Motor neuron (in vitro differentiated cells): ENCODE measurements at places on chromosomes 6 and 20.

DNA sequence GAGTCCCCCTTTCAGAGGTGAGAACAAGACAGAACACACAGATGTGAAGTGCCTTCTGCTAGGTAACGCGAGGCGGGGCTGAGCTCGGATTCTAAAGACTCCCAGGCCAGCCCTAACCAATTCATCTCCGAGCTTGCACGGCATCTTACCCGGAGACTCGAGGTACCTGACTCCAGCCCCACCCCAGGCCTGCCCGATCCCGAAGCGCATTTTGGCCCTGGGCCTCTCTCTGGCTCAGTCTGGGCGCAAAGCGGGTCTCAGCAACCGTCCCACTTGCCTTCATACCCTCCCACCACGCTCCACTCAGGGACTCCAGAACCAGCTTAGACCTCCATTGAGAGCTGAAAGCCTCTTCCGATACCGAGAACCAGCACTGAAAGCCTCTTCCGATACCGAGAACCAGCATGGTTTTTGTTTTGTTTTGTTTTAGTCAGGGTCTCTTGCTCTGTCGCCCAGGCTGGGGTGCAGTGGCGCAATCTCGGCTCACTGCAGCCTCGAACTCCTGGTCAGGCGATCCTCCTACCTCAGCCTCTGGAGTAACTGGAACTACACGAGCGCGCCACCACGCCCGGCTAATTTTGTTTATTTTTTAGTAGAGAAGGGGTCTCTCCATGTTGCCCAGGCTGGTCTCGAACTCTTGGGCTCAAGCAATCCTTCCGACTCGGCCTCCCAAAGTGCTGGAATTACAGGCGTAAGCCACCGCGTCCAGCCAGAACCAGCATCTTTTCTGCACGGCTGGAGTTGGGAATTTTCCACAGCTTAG is 557 bp upstream of the DYNLRB1 start:
- no peak for ATAC-seq

DNA sequence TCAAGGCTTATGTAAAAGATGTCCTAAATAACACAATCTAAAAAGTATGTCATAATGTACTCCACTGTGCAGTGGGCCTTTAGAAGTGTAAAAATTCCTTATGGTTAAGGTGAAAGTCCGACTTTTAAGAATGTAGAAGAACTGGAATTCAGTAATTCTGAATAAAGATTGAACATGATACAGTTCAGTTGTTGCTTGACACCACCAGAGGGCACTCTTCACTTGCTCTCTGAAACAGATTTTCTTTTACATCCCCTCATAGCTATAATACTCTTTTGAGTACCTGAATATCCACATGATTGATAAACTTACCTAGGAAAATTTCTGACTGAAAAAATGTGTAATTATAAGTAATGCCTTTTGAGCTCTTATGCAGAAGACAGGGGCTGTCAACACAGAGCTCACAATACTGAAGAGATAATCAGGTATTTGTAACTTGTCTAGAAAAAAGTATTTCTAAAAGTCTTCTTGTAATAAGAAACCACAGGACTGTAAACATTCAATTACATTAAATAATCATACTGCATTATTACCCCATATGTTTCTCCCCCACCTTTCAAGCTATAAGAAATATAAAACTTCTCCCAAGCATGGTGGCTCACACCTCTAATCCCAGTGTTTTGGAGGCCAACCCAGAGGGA is 92.1 kb downstream of the POPDC3 start:
- ATAC-seq: peak; percentile 77

DNA sequence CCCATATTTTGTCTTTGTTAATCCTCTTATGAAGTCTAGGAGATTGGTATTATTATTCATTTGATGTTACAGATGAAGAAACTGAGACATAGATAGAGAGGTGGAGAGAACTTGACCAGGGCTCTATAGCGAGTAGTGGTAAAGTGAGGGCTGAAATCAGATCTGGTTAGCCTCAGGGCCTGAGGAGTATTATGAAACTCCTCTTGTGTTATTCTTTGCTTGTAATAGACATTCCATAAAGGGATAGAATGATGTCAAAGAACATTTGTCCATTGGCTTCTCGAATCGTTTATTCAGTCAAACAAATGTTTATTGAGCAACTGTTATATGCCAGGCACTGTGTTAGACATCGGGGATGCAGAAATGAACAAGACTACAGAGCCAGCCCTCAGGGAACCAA is at the start of gene IL22RA2:
TSS of gene IL22RA2 (minus strand) at position 144 of the 400 bp plus-strand sequence. CDS start 11,895 bp downstream, outside the sequence.
- no peak for ATAC-seq

DNA sequence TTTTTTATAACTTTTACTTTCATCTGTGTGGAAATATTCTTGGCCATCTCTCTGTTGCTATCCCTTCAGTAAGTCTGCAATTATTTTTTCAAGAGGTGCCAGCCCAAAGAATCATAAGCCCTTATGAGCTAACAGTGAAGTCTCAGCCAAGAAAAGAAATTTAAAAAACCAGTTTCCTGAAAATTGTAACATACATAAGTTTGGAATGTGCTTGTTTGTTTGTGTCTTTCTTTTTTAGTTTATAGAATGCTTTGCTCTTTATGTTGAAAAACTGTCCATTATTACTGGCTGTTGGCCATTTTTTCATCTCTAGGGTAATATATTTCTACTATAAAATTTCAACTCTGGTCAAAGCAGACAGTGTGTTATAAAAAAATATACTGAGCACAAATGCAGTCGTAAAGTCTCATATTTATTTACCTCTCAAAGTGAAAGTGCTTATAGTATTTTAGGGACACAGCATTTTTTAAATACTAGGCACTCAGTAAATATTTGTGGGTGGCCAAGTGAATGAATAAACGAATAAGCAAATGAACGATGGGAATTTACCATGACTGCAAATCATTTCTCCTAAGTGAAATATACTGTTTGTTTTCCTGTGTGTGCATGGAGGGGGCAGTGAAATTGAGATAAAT is 659.7 kb downstream of the KIF16B start:
- no peak for ATAC-seq

GRCh38 chr20:10673176-10673841 is 490 bp downstream of the JAG1 start:
- ATAC-seq: no peak

DNA sequence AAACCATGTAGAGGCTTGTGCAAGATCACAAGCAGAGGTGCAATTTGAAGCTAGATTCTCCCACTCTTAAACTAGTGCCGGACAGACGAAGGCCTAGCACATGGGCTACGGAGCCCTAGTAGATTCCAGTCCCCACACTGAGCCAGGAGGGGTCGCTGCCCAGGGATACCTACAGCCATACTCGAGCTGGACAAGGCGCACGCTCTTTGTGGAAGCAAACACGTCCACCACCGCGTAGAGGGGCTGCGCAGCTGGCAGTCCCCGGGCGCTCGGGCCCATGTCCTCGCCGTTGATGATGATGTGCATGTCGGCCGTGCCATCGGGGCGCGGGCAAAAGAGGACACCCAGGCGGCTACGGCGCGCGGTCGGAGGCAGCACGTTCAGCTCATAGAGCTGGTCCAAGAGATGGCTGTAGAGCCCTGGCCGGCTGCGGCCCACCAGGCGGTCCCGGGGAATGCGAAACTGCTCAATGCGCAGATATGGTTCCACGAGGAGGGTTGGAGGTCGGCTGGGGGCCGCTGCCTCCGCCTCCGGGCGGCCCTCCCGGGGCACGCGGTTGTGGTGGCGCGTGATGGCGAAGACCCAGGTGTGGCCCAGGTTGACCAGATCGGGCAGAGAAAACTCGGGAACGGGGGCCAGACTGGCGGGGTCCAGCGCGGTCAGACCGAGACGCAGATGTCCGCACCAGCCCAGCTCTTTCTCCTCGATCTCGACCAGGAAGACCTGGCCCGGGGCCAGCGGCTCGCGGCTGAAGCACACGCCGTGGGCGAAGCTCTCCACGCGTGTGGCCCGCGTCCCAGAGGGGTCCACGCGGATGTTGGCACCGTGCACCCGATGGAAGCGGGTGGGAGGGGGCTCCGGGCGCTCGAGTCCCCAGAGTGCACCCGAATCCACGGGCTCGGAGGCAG is 677 bp downstream of the NEURL2 start:
- ATAC-seq: peak; percentile 77

DNA sequence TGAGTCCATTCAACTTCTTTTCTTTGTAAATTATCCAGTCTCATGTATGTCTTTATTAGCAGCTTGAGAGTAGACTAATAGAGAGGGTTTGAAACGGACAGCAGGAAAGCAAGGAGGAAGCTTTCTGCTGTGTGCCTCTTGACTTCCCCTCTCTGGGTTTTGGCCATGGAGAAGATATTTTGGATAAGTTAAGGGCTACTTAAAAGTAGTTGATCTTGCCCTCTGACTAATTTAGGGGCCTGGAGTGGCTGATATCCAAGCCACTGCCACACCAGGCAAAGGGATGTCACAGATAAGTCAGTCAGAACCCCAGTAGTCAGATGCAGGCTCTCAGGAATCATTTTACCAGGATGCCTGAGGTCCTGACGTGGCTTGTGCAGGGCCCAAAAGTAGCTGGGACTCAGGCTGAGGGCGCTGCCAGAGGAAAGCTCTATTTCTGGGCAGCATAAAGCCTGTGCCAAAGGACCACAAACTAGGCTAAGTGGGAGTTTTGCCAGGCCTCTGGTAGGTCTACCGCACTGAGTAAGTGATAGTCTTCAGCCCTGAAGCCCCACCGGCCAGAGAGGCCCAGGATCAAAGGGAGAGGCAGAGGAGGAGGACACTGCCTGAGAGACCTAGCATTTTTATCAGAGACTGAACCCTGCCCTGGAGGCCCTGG is 41.6 kb upstream of the IYD start:
- ATAC-seq: no peak

DNA sequence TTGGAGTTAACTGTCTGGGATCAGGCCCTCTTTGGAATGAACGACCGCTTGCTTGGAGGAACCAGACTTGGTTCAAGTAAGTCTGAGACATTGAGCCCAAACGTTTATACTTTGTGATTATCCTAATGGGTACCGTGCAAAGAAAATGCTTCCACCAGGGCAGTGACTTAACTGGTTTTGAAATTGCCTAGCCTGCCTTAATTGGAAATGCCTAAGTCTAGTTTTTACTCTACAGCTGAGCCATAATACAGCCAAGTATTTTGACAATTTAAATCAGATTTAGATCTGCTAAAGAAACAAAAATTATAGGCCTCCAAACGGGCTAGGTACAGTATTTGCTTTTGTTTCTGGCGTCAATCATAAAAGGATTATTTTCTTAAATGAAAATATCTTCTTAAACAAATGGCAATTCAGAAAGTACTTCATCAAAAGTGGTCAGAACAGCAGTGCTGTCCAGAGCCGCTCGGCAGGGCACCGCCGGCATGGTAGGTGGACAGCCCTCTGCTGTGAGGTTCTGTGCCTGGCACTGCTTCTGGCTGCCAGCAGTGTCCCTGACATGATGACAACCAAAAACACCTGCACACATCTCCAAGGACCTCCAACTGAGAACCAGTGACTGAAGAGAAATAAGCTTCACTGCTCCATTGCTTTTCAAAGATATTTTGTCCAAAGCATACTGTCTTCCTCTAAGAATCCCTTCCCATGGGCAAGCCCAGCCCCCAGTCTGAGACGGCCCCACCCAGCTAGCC is 55.6 kb downstream of the EZR start:
- ATAC-seq: no peak

- ATAC-seq: peak; percentile 98
Measured at GRCh38 chr20:17747431-17747846, 47.7 kb downstream of the BANF2 start.

DNA sequence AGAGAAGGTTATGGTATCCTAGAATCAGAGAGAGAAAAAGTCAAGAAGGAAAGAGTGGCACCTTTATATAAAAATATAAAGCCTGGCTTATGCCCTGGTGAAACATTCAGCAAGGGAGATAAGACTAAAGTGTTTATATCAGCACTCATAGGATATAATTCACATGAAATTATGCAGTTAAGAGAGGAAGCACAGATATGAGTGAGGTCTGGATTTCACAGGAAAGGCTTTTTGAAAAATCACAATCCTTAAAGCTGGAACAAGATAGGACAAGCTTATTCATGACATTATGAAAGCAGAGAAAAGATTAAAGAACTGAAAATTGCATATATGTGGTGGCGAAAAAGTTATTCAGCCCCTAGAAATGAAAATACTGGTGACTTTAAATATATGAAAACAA is 181.2 kb upstream of the FLRT3 start:
- no peak for ATAC-seq

DNA sequence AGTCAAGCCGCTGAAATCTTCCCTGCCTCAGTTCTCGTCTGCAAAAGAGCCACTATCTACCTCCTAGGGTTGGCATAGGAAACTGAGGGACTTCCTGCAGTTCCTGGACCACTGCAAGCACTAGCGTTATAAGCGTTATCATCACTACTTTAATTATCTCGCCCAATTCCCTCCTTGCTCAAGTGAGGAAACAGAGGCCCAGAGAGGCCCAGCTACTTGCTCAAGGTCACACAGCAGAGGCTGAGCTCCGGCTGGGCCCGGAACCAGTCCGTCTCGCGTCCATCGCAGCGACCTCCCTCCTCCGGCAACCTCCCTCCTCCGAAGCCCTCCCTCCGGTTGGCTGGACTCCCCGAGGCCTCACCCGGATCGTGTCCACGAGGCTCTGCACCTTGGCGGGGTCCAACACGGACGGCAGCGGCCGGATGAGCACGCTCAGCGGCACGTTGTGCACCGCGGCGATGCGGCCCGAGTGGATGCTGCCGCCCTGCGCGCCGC is 338 bp downstream of the SRXN1 start:
- ATAC-seq: no peak

DNA sequence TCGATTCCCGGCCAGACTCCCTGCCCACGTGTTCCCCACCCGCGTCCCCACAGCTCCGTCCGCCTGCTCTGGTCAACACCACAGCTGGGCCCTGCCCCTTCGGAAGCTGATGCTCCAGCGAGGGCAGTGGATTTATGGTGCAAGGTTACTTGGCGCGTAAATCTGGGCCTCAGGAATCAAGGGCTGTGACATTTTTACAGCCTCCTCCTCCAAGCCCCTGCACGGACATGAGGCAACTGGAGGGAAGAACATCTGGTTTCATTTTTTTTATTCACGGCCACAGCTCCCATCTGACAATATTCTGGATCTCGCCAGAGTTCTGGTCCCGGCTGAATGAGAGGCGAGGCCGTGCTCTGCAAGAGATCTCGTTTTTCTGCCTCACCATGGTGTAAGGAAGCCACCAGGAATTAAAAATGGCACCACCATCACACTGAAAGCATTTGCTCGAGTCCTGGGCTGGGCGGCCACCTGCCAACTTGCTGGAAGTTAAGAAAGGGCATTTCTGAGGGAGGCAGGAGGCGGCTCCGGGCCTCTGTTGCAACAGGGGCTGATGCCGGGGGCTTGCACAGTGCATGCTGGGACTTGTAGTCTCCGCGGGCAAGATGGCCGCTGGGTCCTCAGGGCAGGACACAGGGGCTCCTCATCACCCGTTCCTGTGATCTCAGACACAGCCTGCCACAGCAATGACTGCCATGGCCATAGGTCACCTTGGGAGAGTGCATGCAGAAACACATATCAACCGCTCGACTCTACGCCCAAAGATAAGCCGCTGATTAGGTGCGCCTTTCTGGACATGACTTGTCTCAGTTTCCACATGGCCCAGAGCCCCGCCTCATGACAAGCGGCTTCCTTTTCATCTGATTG is 148.5 kb downstream of the LY86 start:
- peak; percentile 96 for ATAC-seq

GRCh38 chr6:9523462-9523861 is 891.4 kb downstream of the TFAP2A start:
- ATAC-seq: no peak

GRCh38 chr6:18386298-18386976 is 713 bp upstream of the RNF144B start:
- peak; percentile 20 for ATAC-seq
